ENCODE measurements at places on chromosomes 2 and 18.

DNA sequence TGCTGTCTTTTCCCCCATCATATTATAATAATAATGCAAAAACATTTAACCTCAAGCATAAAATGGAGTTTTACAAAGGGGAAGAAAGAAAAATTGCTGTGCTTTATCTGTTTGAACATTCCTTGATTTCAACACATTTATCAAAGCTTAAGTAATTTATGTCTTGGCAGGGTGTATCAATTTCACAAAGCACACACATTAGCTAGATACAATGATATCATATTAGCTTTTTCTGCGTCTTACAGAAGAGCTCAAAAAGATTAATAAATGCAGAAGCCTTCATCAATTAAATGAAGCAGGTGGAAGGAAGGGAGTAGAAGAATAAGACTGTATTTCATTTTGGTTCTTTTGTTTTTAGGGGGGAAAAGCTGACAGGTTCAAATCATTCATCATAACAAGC, 103.0 kb downstream of the NXPH2 start:
- DNase-seq, result no peak

GRCh38 chr18:45155526-45155925, 459.8 kb upstream of the SLC14A2 start:
- no peak for DNase-seq

- DNase-seq, result no peak
Measured at GRCh38 chr18:6396276-6396675, 18.4 kb downstream of the L3MBTL4 start.

- no peak for DNase-seq
Measured at GRCh38 chr2:206443735-206444527, 599 bp downstream of the ADAM23 start.

- no peak for DNase-seq
Measured at GRCh38 chr2:163259489-163259888, 420.9 kb upstream of the KCNH7 start.

DNA sequence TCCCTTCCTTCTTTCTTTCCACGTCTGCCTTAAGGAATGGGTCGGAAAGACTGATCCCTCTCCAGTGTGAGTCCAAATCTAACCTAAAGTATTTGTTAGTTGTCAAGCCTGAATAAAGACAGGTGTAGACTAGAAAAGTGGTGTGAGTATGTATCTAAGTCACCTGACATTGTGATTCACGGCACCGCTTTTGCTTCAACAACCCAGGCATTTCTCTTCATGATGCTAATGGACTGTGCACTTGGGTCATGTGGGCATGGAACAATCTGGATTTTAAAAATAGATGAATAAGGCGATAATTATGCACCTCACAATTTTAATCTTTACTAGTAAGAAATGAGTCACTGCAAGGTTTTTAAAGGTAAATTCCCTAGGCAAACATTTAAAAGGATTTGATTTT, 107.5 kb downstream of the LIPG start:
- no peak for DNase-seq

DNA sequence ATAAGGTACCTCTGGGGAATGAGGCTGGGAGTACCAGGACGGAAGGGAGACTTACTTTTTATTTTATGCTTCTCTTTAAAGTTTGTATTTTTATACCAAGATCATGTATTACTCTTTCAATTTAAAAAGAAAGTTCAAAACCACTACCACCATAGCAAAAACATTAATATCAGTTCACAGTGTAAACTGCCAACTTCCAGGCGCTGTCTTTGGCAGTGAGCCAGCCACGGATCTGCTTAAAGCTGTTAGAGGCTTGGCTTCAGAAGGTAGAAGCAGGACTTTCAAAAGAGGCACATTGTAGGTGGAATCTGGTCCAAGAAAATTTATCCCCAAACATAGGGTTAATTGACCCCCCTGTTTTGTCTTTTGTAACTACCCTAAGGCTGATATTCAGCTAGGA, 74.8 kb downstream of the B3GNT2 start:
- no peak for DNase-seq
